ENCODE measurements at places on chromosomes 5 and 9.

- no peak for DNase-seq
Observed at GRCh38 chr9:123299558-123300126, 31.3 kb upstream of the STRBP start.

- peak; percentile 14 for DNase-seq
Observed at GRCh38 chr5:88502179-88503040, 233.8 kb upstream of the TMEM161B start.

DNA sequence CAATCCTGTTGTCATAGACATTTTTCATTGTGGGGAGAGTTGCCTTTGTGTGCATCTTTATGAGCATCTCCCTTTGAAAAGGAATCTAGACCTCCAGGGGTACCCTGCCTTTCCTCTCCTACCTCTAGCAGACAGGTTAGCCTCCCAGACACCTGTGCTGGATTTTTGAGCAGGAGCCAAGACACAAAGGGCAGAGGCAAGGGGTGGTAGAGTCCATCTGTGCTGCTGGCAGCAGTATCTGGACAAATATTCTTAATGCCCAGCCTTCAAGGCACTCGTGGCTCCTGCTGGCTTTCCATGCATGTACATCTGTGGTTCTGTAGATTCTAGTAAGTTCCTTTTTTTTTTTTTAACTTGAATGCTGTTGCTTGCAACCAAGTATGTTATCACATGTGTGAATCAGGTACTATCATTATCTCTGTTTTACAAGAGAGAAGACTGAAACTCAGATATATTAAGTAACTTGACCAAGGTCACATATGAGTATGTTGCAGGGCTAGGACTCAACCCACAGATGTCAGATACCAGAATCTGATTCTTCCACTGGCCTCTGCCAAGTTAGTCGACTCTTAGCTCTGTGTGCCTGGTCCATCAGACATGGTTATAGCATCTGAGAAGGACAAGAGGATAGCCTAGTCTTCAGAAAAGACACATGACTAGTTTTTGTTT, 32.9 kb upstream of the GPR151 start:
- DNase-seq: no peak

GRCh38 chr9:86771941-86772634, 175.2 kb downstream of the GAS1 start:
- DNase-seq: no peak

- no peak for DNase-seq
Observed at GRCh38 chr9:89723469-89724100, 118.8 kb downstream of the GADD45G start.

GRCh38 chr9:93037476-93037971, 21.0 kb upstream of the SUSD3 start:
- peak; percentile 76 for DNase-seq

DNA sequence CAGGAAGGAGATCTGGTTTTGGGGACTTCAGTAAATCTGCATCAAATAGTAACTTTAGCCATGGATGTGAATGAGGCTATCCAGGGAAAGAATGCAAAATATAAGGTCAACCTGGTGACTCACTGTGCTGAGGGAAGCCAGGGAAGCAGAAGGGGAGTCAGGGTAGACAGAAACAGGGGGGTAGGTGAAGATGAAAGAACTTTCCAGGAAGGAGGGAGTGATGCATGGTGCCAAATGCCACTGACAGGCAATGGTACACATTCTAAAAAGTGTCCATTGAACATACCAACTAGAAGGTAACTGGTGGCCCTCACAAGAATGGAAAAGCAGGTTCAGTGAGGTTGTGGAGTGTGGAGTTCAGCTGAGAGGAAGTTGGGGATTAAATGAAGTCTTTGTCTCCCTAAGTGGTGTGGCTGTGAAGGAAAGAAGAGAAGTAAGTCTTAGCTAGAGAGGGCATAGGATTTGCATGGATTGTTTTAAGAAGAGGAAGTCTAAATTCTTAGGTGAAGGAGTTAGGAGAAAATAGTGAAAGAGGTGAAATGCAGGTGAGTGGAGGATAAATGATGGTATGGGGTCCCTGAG, 35.5 kb downstream of the PALM2AKAP2 start:
- DNase-seq: no peak

GRCh38 chr5:2166306-2166978, 283.7 kb upstream of the IRX4 start:
- DNase-seq: no peak

- no peak for DNase-seq
Observed at GRCh38 chr5:10469253-10470050, 27.8 kb downstream of the ROPN1L start.

DNA sequence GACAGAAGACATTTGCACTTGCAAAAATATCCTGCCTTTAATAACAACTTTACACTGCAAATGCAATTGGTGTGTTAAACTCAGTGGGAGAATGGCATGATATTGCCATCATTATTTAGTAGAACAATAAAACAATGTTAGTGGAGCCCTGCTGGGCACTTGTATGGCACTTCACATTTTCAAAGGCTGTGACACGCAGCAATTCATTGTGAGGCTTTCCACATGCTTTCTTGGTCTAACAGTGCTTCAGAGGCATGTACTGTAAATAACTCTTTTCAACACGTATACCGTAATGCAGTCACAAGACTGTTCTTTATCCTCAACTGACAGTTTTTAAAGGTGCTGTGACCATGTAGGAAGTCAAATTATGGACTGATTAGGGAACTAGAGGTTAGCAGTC, 155.5 kb upstream of the EPB41L4A start:
- no peak for DNase-seq

GRCh38 chr9:137441289-137441934, at the start of gene ENTPD8:
TSS of gene ENTPD8 (minus strand) at chr9:137441357. CDS start at chr9:137438285, 3,072 bp downstream.
- DNase-seq: peak; percentile 42

DNA sequence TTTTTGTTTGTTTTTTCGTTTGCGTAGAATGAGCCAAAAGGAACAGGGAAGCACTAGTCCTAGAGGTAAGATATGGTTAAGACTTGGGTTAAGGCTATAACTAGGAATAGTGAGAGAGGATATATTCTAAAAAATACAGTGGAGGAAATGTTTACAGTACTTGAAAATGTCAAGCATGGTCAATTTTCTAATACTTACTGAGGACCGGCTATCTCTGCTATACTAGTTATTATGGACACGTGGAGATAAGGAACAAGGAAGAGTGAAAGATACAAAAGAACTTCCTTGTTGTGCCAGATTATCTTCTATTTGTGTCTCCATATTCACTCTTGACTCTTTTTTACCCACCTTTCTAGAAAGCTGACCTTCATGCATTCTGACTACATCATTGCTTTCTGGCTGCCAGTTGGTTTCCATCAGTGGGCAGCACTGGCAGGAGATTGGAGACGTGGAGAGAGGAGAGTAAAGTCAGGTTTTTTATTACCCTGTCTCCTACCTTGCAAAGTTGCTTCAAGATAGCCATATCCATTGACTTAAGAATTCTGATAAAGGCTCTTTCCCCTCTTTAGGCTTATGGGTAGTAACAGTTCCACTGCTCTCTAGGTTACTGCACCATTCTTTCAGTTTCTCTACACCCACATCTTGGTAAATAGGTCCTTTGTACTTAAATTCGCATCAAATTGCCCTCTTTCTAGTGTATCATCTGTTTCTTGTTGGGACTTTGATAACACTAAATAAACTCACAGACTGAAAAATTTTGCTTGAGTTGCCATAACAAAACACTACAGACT, 9.0 kb upstream of the RFX3 start:
- no peak for DNase-seq

DNA sequence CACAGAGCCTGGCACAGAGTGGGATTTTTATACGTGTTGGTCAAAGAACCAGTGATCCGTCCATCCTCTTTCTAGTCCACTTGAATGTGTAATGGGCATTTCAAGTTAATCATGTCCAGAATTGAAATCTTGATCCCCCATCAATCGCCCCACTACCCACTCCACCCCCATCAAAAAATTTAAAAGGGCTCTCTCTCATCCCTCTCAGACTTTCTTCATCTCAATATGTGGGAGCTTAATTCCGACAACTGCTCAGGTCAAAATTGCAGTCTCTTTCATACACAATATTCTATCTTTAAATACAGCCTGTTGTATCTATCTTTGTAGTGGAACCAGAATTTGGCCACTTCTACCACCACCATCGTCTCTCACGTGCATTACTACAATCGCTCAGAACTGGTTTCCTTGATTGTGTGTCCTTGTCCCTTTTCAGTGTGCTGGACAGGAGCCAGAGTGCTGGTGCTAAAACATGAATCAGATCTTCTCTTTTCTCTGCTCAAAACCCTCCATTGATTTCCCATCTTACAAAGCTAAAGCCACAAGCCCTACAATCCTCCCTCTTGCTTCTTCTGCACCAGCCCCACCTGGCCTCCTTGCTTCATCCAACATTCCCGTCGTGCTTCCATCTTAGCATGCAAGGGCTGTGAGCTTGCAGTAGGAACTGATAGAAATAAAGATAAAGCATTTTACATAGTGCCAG, 786 bp upstream of the KIF3A start:
- DNase-seq: no peak

- DNase-seq: no peak
Observed at GRCh38 chr5:5304361-5305020, 118.0 kb upstream of the ICE1 start.

DNA sequence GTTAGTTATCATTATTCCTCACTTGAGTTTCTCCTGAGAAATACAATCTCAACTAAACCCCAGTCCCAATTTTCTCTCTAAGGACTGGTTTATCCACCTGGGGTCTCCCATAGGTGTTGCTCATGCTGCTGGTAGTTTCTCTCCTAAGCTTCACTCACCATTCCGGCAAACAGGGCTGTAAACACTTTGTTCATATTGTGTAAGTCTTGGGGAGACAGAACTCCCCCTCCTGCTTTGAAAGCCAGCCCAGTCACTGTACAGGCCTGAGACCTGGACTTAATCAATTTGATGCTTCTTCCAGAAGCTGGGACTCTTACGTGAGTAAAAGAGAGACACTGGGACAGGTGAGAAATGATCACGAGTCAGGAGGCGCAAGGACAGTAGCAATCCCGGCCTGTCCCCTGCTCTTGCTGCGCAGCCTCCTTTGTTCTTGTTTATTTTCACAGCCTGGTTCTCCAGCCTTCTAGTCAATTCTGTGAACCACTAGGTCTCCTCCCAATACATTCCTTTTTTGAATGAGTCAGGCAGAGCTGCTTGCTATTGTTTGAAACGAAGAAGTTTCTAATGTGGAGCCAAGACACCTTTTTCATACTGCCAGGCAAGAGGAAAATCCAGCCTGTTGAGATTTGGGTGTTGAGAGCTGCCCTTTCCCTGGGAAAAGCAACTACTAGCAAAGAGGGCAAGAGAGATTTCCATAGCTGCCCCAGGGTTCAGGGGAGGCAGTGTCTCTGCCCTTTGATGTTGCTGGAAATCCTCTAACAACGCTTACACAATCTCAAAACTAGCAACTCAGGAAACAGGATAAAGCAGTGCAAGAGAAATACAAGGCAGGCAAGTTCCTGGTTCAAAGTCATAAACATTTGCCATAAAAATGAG, 9.2 kb upstream of the SHROOM1 start:
- peak; percentile 35 for DNase-seq

- DNase-seq: peak; percentile 1
Observed at GRCh38 chr5:33806738-33807442, 84.9 kb downstream of the ADAMTS12 start.

GRCh38 chr5:3606121-3606831, 10.6 kb downstream of the IRX1 start:
- DNase-seq: no peak

GRCh38 chr9:121853617-121854395, 202.4 kb downstream of the DAB2IP start:
- no peak for DNase-seq

- no peak for DNase-seq
Observed at GRCh38 chr5:123261752-123262151, 161.5 kb downstream of the CEP120 start.

GRCh38 chr5:83299353-83299752, 172.2 kb upstream of the VCAN start:
- DNase-seq: no peak

DNA sequence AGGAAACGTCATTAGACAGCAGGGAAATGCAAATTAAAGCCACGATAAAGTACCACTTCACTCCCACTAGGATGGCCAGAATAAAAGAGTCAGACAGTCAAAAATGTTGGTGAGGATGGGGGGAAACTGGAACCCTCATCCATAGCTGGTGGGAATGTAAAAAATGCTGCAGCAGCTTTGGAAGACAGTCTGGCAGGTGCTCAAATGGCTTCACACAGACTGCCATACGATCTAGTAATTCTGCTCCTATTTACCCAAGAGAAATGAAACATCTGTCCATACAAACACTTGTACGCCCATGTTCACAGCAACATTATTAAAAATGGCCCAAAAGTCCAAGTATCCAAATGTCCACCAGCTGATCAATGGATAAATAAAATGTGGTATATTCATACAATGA, 158.9 kb upstream of the PHYKPL start:
- DNase-seq: no peak

DNA sequence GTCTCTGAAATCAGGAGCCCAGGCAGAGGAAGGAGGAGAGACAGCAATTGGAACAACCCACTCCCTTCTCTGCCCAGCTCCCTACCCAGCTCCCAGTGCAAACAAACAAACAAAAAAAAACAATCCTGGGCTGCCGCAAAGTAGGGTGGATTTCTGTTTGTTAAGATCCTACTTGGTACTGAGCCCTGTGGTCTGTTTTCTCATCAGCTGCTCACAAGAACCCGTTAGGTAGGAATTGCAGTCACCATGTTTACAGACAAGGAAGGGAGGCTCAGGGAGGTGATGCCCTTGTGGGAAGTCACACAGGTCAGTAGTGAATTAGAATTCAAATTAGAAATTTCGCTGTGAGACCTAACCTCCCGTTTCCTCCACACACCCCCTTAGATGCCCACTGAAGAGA, 128.8 kb upstream of the RAD23B start:
- DNase-seq: no peak

DNA sequence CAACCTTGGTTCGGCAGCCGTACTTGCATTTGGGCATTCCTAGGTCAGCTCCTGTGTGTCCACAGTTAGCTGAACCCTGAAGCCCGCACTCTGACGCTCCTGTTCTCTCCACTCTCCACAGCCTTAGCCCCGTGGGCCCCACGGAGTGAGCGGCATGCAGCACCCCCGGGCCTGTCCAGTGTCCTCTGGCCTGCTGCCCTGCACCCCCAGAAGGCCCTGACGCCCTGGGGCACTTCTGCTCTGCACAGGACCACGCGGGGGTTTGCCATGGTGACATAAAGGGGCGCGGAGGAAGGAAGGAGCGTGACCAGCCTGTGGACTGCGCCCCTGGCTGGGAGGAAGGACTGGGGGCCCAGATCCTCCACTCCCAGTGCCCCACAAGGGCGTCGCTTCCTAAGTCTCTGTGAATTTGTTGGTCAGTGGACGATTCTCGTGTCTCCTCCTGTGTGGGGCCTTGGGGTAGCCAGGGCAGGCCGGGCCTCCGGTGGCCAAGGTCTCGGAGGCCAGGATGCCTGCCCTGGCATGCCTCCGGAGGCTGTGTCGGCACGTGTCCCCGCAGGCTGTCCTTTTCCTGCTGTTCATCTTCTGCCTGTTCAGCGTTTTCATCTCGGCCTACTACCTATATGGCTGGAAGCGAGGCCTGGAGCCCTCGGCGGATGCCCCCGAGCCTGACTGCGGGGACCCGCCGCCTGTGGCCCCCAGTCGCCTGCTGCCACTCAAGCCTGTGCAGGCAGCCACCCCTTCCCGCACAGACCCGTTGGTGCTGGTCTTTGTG, 13.0 kb downstream of the NDST1 start:
- DNase-seq: no peak

- DNase-seq: no peak
Observed at GRCh38 chr9:89631384-89631783, 26.6 kb downstream of the GADD45G start.
